Stimulated activated CD4-positive, alpha-beta T cell treated with anti-CD3 and anti-CD28 coated beads, Interleukin-4, amount 100 ng/mL, for 4 hours (primary cell): ENCODE measurements at places on chromosomes 5 and 9.

- DNase-seq: no peak
Observed at GRCh38 chr5:157067005-157067404, 8.1 kb upstream of the HAVCR1 start.

GRCh38 chr9:4299005-4299795 lies 668 bp downstream of the GLIS3 start:
- peak; percentile 20 for DNase-seq

GRCh38 chr5:157971571-157972216 lies 112.7 kb upstream of the CLINT1 start:
- no peak for DNase-seq

GRCh38 chr9:137465000-137465719 lies 6.0 kb upstream of the NSMF start:
- no peak for DNase-seq
